ENCODE measurements at places on chromosomes 4 and X. TPM values are rescaled to one million over a fixed set of nuclear protein-coding genes. Genes with fewer than 3 reads are reported as not detected.

The USP17L21 gene
- total RNA-seq = not detected

The ZNF518B gene
- total RNA-seq = 18.9 TPM

The SNCA gene
- total RNA-seq = 2.0 TPM

The MTNR1A gene
- total RNA-seq = not detected

The FOXP3 gene
- 82.1 TPM for total RNA-seq

The NPY2R gene
- not detected for total RNA-seq

The NEUROG2 gene
- total RNA-seq = not detected

The CFI gene
- total RNA-seq = not detected
